Fibroblast of lung (primary cell): ENCODE measurements at places on chromosomes 7 and 10.

- DNase-seq, result peak; percentile 53
These were observed 52.2 kb downstream of the GPR158 start for GRCh38 chr10:25226775-25227682.

GRCh38 chr10:114508376-114508775, 104.1 kb upstream of the AFAP1L2 start:
- no peak for DNase-seq

DNA sequence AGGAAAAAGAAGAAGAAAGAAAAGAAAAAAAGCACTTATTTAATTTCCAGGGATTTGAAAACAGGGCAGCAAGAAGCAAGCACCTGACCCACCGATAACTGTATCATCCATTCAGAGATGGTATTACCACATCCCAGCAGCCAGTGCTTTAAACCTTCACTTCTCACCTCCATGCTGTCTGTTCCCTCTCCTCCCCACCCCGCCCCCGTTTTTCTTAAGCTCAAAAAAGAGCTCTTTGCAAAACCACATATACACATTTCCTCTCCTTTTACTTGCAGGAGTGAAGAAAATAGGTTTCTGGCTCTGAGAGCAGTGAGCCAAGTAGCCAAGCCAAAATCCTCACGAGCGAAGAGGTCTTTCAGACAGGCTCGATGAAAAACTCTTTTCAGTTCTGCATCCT, 2.2 kb downstream of the STOX1 start:
- no peak for DNase-seq

DNA sequence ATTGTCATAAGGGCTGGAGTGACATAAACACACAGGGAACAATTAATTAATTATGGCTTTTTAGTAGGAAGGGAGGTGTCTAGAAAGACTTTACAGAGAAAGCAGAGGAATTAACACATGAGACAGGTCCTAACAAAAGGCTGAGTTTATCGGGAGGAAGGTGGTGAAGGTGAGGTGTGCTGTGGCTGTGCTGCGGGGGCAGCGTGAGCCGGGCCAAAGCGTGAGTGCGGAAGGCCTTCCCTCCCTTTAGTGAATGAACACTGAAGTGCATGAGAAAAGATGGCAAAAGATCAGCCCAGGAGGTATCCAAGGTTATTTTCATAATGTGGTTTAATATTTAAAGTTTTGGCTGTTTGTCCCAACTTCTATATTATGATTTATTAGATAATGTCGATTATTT, 243.4 kb upstream of the PLXNA4 start:
- DNase-seq, result no peak

- DNase-seq, result no peak
These were observed 102.3 kb downstream of the NPTX2 start for GRCh38 chr7:98719396-98719795.

- peak; percentile 5 for DNase-seq
These were observed 25.8 kb downstream of the ASZ1 start for GRCh38 chr7:117401293-117402002.

DNA sequence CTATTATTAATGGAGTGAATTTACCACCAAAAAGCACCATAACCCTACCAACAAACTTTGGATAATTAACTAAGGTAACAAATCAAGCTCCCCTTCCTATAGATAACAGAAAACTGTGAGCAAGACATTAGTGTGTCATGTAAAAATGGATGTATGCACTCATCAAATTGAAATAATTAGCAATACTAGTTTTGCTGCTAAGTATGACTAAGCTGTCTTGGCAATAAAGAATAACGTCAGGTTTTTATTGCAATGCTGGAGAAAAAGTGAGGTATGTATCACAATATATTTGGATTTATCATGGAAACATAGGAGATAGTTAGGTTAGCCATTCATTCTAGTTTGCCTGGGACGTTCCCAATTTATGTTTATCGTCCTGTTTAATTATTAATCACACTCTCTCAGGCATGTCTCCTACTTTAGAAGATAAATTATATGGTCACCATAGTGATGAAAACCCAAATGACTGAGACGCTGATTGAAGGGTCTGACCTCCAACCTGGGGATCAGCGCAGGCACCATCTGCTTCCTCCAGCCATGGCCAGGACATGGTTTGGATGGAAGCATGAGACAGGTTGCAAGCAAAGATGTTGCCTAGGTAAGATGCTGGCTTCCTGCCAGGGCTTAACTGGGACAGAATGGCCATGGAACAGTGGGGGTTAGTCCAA, 125.6 kb downstream of the FANK1 start:
- DNase-seq, result no peak

GRCh38 chr7:155807065-155807671, 5.1 kb downstream of the SHH start:
- DNase-seq, result no peak

DNA sequence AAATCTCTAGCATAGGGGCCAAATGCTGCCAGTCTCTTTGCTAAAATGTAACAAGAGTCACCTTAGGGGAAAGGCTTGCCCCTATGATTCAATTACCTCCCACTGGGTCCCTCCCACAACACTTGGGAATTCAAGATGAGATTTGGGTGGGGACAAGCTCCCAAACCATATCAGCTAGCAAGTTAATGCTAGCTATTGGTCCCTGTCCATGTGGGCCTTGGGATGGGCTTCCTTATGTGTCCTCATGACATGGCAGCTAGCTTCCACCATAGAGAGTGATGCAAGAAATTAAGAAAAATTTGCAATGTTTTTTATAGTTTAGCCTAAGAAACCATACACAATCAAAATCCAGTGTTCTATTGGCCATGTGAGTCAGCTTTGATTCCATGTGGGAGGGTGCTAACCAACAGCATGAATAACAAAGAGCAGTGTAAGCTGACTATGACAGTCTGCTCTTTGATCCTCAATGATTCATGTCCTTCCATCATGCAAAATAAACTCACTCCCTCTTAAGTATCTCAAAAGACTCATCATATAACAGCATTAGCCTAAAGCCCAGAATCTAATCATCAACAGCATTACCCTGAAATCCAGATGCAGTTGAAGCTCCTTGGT, 21.7 kb upstream of the ZNF365 start:
- peak; percentile 16 for DNase-seq

DNA sequence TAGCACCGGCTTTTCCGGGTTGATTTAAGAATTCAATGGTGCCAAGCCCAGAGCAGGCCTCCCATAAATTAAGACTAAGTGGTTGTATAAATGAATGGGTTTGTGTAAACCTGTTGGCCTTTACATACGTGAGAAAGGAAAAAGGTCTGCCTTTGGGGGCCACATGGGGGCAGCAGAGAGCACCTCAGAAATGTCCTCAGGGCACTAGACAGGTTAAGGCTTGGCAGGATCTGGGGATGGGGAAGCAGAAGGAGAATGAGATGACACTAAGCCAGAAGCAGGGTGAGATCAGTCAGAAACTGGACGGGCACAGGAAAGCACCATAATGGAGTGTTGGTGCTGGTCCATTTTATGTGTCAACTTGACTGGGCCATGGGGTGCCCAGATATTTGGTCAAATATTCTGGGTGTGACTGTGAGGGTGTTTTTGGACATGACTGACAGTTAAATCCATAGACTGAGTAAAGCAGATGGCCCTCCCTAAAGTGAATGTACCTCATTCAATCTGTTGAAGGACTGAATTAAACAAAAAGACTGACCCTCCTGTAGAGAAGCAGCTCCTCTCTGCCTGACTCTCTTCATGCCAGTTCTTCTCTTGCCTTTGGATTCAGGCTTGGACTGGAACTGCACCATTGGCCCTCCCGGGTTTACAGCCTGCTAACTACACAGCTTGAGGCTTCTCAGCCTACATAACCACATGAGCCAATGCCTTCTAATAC, 58.9 kb downstream of the FRMPD2 start:
- peak; percentile 17 for DNase-seq

DNA sequence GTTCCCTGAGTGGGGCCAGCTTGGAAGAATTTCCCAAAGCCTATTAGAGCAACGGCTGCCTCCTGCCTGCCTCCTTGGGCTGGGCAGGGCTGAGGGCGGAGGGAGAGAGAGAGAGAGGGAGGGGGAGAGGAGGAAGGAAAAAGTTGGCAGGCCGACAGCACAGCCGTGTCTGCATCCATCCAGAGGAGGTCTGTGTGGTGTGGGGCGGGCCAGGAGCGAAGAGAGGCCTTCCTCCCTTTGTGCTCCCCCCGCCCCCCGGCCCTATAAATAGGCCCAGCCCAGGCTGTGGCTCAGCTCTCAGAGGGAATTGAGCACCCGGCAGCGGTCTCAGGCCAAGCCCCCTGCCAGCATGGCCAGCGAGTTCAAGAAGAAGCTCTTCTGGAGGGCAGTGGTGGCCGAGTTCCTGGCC, at the start of gene AQP1:
Gene AQP1, plus strand, starts transcription at position 293 of the 409 bp plus-strand sequence. Its CDS starts 57 bp downstream, at position 350.
- peak; percentile 62 for DNase-seq
